ENCODE measurements at places on chromosomes 5 and 9.

- no peak for DNase-seq
These were observed 56.7 kb upstream of the EQTN start for GRCh38 chr9:27353474-27354229.

GRCh38 chr9:129078691-129079503 is 2.0 kb upstream of the DOLPP1 start:
- no peak for DNase-seq

DNA sequence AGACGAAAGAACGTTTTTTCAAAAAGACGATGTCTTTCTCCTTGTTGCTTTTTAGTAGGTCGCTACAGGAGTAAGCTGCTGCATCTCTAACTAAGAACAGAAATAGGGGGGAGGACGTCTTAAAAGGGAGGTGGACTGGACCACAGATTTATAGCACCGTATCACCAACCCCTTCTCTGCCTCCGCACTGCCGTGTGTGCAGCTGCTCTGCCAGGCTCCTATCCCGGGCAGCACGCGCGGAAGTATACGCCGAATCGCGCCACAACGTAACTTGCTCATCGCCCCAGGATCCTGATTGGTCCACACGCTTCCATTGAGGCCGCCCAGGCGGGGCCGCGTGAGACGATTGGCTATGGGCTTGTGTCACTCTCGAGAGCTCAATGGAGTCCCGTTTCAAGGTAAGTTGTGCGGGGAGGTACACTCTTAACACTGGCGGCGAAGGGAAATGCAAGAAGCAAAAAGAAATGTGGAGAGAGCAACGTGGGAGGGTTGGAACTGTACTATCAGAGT is at the start of gene ELAVL2:
TSS of gene ELAVL2 (minus strand) at position 121 of the 510 bp plus-strand sequence. CDS start 64,006 bp downstream, outside the sequence.
- DNase-seq = peak; percentile 0

DNA sequence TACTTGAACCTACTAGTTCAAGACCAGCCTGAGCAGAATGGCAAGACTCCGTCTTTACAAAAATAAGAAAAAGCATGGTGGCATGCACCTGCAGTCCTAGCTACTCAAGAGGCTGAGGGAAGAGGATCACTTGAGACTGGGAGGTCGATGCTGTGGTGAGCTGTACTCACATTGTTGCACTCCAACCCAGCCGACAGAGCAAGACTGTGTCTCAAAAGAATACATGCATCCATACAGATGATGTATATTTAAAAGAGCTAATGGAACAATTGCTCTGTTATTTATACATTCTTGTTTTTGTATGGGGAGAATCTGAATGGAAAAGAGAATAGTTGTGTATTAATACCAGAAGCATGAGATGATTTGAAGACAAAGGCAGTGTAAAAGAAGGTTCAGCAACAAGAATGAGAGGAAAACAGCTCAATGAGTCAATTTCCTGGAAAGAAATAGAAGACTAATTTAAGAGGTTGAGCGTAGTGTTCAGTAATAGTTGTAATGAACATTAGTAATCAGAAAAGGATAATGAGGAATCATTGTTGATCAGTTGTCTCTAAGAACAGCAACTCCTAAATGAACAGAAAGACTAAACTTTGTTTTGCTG is 1.9 kb upstream of the LRRC70 start:
- no peak for DNase-seq

- no peak for DNase-seq
These were observed 603.0 kb downstream of the BNC2 start for GRCh38 chr9:16267281-16268066.

DNA sequence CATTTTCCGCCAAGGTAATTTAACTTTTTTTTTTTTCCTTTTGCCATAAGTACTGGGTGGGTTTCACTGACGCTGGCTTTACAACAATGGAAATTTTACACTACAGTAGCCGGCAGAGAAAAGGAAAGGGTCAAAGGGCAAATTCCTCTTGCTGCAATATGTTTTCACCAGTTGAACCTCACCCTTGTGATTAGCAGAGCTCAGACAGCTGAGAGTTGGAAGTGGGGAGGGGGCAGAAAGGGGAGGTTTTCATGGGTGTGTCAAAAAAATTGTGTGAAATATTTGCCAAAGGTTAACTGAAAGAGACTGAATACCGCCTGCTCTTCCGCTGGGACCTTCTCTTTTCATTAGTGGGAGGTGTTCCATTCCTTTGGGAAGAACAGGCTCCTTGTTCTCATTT is 296.9 kb downstream of the ADAMTS6 start:
- no peak for DNase-seq

DNA sequence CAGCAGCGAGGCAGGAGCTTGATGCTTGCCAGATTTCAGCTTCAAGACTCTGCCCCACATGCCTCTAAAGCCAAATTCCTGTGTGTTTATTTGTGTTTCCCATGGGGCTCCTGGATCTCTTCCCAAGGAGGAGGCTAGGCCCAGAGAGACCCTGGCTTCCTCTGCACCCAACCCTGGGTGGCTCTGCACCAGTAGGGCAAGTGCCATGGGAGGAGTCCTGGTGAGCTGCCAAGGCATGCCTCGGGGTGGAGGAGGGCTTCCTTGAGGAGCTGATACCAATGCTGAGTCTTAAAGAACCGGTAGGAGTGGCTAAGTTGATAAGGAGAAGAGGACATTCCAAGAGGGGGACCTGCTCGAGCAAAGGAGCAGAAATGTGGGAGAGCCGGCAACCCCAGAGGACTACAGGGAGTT is 6.8 kb upstream of the TIFAB start:
- no peak for DNase-seq

DNA sequence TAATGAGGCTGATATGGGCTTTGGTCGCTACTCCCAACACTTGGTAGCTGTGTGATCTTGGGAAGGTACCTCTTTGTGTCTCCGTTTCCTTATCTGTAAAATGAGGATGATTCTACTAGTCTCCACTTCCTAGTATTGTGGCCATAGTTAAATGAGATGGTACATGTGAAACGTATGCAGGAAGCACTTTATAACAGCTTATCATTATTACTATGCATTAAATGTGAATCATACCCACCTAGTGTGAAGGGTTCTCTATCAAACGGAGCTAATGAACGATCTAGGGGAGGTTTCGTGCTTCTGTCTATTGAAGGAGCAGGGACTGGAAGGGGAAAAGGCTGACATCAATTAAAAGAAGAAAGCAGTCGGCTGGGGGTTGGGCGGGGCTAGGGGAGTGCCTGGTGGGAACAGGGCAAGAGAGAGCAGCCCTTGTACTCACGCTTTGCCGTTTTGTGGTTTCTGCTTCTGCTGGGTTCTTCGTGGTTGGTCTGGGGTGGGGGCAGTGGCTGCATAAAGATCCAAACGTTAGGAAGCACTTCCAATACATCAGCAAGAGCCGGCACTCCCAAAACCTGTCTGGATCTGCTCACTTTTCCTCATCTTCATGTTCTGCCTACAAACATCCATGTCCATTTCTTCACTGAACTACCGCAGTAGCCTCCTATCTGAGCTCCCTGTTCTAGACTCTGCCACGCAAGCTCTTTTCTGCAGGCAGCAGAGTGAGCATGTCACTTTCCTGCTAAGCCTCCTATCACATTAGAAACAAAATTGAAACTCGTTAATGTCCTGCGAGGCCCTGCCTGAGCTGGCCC is 30.8 kb downstream of the LCP2 start:
- DNase-seq = no peak

GRCh38 chr9:107340920-107341632 is 58.0 kb downstream of the RAD23B start:
- peak; percentile 78 for DNase-seq

DNA sequence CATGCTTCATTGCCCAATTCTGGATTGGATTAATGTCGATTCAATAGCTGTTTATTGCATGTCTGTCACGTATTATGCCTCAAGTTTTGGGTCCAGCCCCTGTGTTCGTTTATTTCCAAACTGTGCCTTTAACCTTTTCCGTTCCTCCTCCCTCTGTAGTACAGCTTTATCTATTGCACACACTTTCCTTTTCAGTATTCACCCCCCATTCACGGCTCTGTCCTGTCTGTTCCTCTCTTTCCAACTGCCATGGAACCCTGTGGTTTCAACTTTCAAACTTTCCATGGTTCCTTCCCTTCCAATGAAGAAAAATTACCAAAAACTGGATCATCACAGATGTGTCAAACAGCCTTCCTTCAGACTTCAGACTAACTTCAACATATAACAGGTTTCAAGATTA is 17.1 kb downstream of the SMARCA2 start:
- DNase-seq = no peak

DNA sequence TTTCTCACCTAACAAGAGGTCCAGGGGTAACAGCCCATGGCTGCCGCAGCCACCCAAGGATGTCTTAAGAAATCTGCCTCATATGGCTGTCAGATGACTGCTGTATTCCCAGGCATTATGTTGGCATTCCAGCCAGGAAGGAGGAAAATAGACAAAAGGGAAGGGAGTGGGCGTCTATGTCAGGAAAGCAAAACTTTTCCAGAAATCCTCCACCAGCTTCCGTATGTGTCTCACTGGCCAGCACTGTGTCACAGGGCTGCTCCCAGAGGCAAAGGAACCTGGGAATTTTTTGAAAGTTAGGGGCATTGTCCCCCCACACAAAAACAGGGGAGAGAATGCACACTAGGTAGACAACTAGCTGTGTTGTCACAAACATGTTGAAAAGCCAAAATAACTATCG is 7.3 kb downstream of the BHMT2 start:
- DNase-seq = no peak

GRCh38 chr5:136382791-136383190 is 17.4 kb upstream of the TRPC7 start:
- no peak for DNase-seq

GRCh38 chr9:72480921-72481320 is 40.5 kb upstream of the TMC1 start:
- DNase-seq = no peak

GRCh38 chr9:137021979-137022661 is 5.9 kb downstream of the ABCA2 start:
- peak; percentile 47 for DNase-seq

GRCh38 chr5:2755076-2755680 is 3.7 kb upstream of the IRX2 start:
- DNase-seq = no peak

GRCh38 chr5:144024545-144024944 is 145.9 kb downstream of the YIPF5 start:
- DNase-seq = no peak

DNA sequence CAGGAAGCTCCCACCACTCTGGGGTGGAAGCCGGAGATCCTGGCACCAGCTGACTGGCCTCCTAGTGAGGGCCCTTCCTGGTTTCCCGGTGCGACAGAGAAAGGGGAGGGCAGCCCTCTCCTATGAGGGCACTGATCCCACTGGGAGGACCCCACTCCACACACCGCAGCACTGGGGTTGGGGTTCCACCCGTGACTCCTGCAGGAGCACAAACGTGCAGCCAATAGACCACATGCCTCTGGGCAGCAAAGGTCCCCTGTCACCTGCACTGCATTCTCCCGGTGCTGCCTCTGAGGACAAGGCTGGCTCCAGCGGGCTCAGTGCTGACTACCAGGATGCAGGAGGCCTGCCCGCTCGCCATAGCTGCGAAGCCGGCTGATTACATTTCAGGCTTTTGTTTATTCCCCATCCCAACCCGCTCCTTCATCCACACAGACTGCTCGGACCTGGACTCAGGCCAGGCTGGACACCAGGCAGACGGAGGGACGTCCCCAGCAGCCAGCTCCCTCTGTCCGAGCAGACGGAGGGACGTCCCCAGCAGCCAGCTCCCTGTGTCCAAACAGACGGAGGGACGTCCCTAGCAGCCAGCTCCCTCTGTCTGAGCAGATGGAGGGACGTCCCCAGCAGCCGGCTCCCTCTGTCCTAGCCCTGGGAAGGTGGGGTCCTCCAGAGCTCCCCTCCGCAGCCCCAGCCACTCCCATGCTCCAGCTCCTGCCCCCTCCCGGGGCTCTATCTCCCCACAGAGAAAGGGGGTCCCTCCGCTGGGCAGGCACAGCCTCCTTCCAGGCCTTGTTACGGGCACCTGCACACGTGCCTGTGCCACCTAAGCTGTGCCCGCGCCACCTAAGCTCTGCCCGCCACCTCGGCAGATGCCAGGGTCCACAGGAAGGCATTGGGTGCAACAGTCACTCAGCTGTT is 8.8 kb upstream of the CEP72 start:
- DNase-seq = no peak

DNA sequence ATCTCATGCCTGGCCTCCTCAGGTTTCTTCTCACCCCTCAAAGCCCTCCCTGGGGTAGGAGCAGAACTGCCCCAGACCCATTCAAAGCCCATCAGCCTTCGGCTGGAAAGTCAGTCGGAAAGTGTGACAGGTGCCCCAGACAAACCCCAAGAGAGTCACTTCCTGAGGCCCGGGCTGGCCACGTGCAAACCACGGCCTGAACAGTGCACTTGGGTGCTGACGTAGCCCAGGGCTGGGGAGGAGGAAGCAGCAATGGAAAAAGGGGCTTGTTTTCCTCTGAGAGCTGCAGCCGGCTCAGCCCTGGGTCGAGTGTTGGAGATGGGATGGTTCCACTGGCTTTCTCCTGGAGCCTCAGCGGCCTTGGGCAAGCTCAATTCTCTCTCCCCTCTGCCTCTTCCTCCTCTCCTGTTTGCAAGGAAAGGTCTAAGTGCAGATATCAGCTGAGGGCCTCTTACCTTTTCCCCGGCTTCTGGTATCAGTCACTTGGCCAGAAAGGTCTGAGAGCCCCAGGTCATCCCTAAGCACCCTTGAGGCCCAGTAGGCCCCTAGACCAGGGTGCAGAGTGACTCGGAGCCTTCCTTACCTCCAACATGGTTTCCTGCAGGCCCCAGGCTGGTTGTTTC is 5.9 kb upstream of the EGR1 start:
- DNase-seq = peak; percentile 81

DNA sequence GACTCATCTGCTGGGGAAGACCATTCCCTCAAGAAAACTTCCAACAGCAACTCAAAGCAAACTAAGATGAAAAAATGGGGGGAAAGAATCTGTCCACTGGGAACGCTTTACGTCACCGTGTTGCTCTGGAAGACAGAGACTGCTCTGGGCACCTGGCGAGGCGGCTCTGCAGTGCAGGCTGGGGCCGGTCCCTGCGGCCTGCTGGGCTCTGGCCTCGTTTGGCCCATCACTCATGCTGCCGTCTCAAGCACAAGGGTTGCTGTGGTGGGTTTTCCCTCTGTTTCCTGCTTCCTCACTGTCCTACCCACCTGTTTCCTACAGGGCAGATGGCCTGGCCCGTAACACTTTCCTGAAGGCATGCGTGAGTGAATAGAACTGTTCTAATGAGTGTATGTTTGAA is 92.9 kb upstream of the OTULINL start:
- DNase-seq = no peak

GRCh38 chr9:136975644-136976043 is 1.7 kb upstream of the PTGDS start:
- no peak for DNase-seq

- DNase-seq = no peak
These were observed 2.1 kb downstream of the PAPPA start for GRCh38 chr9:116155698-116156039.

- DNase-seq = no peak
These were observed 48.0 kb downstream of the IPO11 start for GRCh38 chr5:62460578-62460983.
